ENCODE measurements at places on chromosomes 6 and 20.
A peak's percentile ranks its signal among the peaks of the same experiment; 100 is the strongest.

DNA sequence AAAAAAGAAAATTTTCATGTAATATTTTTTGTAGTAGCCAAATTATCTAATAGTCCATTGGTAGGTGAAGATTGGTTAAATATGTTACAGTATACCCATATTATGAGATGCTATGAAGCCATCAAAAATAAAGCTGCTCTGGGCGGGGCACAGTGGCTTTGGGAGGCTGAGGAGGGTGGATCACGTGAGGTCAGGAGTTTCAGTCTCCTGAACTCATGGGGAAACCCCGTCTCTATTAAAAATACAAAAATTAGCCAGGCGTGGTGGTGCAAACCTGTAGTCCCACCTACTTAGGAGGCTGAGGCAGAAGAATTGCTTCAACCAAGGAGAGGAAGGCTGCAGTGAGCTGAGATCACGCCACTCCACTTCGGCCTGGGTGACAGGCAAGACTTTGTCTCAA is 360.5 kb downstream of the KIF16B start:
- no peak for DNase-seq

DNA sequence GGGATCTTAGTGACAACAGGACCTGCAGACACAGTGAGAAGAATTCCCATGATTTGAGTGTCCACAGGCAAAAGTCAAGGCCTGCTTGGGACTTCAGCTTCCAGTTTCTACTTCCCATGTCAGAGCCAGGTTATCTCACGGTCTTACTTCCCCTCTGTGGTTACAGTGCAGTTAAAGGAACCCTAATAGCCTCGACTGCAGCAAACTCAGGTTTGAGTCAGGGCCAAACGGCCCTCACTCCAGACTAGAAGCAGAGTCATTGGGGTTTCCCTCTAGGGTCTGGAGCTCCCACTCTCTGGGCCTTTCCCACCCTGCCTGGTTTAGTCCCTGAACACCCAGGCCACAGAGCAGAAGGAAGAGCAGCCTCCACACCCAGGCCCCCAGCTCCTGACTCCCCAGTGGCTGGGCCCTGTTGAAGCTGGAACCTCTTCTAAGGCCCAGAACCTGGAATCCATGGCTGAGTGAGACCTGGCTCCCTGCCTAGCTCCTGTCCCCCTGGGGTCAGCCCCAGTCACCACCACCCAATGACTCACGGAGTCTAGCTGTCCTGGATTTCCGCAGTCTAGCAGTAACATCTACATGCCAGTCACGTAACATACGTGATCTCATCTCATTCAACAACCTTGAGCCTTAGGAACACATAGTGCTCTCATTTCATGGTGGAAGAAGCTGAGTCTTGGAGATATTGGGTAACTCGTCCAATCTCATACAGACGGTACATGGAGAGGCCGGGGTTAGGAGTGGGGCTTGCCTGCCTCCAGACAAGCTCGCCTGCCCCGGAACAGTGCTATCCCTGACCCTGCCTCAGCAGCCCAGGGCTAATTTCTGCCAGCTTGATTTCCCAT is 9.2 kb upstream of the GHRH start:
- DNase-seq: no peak

- no peak for DNase-seq
Observed at GRCh38 chr6:95815389-95816056, 200.3 kb upstream of the FUT9 start.

DNA sequence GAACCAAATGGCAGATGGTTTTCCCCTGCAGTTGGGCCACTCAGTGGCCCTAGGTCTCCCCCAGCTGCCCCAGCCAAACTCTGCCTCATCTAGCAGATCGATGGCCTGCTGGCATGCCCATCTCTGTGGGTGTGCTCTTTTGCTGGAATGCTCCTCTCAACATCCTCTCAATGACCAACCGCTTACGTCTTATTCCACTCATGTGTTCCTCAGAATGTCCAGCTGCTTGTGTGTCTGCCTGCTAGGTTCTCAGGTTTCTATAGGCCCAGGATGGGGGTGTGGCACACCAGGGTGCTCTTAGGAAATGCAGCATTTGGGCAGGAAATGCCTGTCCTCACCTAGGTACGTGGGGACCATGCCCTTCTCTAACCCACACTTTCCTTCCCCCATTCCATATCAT is 509.9 kb upstream of the SYNCRIP start:
- DNase-seq: no peak

DNA sequence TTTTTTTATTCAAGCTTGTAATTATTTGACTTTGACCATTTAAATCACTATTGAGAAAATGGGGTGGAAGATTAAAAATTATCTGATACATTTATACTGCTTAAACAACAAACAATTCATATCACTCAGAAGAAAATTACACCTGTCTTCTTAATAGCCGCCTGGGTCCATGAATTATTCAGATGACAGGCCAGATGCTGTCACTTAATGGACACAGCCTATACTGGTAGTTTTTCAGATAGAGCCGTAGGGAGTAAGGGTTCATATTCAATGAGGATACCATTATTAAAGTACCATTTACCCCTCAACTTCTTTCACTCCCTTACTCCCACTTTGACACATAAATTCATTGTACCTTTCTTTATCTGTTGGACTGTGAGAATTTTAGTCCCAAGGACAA is 1193.4 kb upstream of the MAP3K7 start:
- no peak for DNase-seq

- no peak for DNase-seq
Observed at GRCh38 chr6:14559746-14560536, 442.4 kb downstream of the CD83 start.

DNA sequence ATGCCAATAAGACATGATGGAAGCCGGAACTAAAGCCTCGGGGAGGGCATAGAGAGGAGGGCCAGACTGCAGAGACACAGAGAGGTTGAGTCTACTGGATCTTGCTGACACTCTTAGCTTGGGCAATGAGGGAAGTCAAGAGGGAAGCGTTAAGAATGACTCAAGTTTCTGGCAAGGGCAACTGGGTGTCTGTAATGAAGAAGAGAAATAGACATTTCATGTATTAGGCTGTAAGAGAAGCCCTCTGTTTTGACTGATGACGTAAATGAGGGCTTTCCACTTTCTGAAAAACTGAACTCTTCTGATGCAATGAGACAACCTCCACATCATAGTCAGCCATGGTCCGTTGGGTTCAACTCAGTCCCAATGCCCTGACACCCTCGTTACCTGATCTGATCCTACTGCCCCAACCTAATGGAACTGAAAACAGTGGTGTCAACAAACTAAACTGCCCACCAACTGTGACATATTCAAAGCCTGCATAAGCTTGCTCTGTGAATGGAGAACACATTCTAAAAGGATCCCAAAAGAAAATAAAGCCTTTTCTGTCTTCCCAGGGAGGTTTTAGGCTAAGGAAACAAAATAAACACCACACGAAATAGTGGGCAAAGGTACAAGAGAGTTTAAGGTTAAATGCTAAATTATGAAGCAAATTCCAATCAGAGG is 45.8 kb upstream of the PNRC1 start:
- peak; percentile 50 for DNase-seq

DNA sequence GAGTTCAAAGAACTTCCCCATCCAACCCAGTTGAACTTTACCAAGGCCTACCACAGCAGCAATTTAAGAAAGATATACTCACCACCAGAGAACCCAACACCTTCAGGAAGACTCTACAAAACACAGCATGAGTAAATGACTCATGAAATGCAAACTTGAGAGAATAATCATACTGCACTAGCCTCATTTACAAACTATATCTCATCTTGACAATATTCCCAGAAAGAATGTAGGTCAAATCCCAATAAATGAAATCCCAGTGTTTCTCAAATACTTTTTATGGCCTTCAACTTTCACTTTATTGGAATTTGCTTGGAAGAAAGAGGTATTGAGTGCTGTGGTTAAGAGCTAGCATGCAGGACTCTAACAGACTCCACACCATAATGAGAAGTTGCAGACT is 60.0 kb downstream of the FYN start:
- DNase-seq: peak; percentile 63

- no peak for DNase-seq
Observed at GRCh38 chr6:116386581-116387299, 16.0 kb downstream of the DSE start.

DNA sequence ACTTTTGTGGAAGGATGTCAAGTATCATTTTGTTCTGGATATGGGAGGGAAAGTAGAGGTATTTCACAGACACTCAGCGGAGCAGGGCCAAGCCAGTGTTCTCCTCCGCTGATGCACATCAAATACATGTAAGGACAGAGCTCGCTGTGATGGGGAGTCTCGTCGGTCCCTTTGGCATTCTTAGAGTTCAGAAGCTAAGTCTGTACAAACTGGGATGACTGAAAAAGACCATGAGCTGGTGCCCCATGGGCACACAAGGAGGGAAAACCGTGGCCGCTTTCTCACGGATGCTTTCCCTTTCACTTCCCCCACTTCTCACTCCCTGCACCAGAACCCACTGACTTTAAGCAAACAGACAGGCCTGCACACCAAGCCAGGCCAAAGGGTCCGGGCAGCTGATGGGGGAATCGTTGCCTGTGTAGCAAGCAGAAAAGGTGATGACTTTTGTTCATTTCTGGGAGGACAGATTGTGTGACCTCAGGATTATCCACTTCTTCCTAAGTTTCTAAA is 27.7 kb upstream of the MPC1 start:
- DNase-seq: no peak

GRCh38 chr6:87483929-87484328 is 11.2 kb downstream of the SLC35A1 start:
- no peak for DNase-seq

- no peak for DNase-seq
Observed at GRCh38 chr6:62037445-62037844, 248.6 kb downstream of the KHDRBS2 start.

DNA sequence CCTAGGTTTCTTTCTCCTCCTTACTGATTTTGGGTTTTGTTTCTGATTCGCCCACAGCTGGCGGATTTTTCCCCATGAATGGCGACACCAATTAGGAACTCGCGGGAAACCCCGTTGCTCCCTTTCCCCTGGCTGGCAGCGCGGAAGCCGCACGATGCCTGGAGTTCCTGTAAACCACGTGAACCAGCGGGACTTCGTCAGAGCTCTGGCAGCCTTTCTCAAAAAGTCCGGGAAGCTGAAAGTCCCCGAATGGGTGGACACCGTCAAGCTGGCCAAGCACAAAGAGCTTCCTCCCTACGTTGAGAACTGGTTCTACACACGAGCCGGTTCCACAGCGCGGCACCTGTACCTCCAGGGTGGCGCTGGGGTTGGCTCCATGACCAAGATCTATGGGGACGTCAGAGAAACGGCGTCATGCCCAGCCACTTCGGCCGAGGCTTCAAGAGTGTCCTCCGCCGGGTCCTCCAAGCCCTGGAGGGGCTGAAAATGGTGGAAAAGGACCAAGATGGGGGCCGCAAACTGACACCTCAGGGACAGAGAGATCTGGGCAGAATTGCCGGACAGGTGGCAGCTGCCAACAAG is 3.2 kb upstream of the SEC23B start:
- no peak for DNase-seq

DNA sequence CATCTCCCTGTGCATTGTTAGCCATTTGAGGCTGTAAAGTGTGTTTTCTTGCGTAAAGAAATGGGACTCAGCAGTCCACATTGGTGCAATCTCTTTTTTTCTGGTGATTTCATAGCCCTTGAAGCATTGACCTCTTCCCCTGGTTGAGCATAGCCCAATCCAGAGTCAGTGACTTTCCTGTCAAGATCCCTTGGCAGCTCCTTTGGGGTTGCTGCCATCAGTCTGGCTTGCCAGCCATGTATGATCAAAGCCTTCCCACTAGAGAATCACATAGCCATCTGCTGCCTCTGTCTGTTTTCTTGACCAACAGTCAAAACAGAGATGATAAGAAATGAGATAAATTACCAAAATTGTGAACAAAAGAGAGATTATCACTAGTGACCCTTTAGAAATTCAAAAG is 19.6 kb downstream of the HLA-A start:
- DNase-seq: no peak

DNA sequence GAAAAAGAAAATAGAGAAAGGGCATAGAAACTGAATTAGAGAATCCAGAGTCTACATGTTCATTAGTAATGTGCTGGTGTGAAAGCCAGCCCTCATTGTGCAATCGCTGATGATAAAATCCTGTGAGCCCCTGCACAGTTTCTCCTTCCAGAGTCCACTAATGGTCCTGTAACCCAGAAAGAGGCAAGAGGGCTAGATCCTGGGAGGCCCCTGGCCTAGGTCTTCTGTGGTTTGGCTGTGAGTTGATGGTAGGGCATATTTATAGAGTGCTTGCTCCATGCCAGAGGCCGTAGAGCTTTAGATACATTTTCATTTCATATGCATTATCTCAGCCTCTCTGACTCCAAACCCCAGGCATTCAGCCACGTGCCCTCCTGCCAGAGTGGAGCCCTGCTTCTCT is 94.9 kb upstream of the MTHFD1L start:
- no peak for DNase-seq

DNA sequence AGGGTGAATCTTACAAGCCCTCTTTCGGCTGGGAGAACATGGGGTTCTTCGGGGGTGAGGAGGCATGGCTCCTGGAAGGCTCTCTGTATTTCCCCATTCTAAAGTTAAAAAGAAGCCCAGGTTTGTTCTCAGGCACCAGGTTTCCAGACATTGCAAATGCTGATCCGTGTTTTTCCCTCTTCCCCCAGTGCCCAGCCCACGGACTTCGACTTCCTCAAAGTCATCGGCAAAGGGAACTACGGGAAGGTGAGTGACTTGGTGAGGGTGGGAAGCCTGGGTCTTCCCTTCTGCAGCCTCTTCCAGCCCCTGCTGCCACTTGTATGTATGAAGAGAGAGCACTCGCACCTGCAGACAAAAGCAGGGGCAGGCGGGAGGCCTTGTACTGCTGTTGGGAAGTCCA is 8.7 kb downstream of the SGK2 start:
- DNase-seq: no peak

DNA sequence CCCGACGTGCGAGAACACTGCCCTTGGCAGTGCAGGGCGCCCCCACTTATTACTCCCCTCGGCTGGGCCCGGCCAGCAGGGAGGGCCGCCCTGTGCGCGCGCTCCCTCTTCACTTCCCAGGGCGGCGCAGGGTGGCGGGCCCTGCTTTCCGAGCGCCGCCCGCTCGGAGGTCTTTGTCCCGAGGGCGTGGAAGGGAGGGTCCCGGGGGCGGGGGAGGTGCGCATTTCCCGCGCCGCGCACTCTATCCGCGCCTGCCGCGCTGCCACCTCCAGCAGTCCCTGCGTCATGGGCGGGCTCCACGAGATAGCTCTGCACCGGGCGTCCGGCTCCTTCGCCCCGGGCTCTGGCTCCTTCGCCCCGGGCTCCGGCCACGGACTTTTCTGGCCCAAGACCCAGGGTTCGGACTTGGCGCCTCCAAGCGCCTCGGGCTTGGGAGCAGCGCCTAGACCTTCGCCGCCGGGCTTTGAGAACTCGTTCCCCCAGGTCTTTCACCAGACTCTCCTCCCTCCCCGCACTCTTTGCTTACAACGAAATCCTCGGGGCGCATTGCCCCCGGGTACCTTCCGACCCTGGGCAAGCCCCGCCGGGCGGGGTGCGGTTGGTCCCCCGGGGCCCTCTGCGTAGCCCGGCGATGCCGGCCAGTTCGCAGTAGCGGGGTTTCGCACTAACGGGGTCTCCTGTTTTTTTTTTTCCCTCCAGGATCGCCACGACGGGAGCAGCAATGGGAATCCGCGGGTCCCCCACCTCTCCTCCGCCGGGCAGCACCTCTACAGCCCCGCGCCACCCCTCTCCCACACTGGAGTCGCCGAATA is 1.6 kb downstream of the TFAP2C start:
- DNase-seq: no peak

GRCh38 chr20:36312724-36313441 is 6.7 kb downstream of the DLGAP4 start:
- no peak for DNase-seq

- no peak for DNase-seq
Observed at GRCh38 chr6:15316754-15317153, 70.9 kb downstream of the JARID2 start.
